ENCODE measurements at places on chromosomes 5 and 9. TPM values are rescaled to one million over a fixed set of nuclear protein-coding genes. Genes with fewer than 3 reads are reported as not detected.

The FOXD4L4 gene
- under 0.01 TPM for total RNA-seq

The GOLGA1 gene
- total RNA-seq, result 14.0 TPM

The SV2C gene
- total RNA-seq, result not detected

The PGM5 gene
- total RNA-seq, result 1.4 TPM

The CSF1R gene
- 0.33 TPM for total RNA-seq

The SLC6A19 gene
- total RNA-seq, result not detected

The DMRTA1 gene
- total RNA-seq, result 0.15 TPM

The WDR38 gene
- not detected for total RNA-seq

The DNAJA1 gene
- total RNA-seq, result 127 TPM

The IRX2 gene
- 5.9 TPM for total RNA-seq

The CTSL gene
- total RNA-seq, result 230 TPM

The DMRT3 gene
- total RNA-seq, result not detected

The PCDHA7 gene
- under 0.01 TPM for total RNA-seq

The ADAMTS6 gene
- 5.0 TPM for total RNA-seq

The CLIC3 gene
- not detected for total RNA-seq

The DOCK8 gene
- 4.4 TPM for total RNA-seq

The MACROH2A1 gene
- total RNA-seq, result 144 TPM

The IFNA13 gene
- not detected for total RNA-seq

The PAXX gene
- 12.0 TPM for total RNA-seq

The F12 gene
- 2.8 TPM for total RNA-seq

The PTGER4 gene
- total RNA-seq, result 0.34 TPM

The GARNL3 gene
- total RNA-seq, result 12.7 TPM

The SEC24A gene
- total RNA-seq, result 30.6 TPM

The CDH10 gene
- not detected for total RNA-seq

The PCDHGA1 gene
- total RNA-seq, result 0.36 TPM

The ACSL6 gene
- total RNA-seq, result 1.1 TPM

The PCDHGA9 gene
- total RNA-seq, result 5.1 TPM

The INSL6 gene
- total RNA-seq, result not detected

The FGFR4 gene
- 1.0 TPM for total RNA-seq

The HSPB3 gene
- not detected for total RNA-seq

The HINT1 gene
- 223 TPM for total RNA-seq

The ZNF366 gene
- total RNA-seq, result 0.33 TPM

The SLIT3 gene
- total RNA-seq, result 0.46 TPM

The NR5A1 gene
- total RNA-seq, result not detected

The SOHLH1 gene
- not detected for total RNA-seq

The GPR151 gene
- not detected for total RNA-seq

The PLPP7 gene
- 6.3 TPM for total RNA-seq

The ANKRD18B gene
- total RNA-seq, result 5.7 TPM

The PCDHGC4 gene
- total RNA-seq, result 1.5 TPM
